ENCODE measurements at places on chromosomes 6 and 20. TPM values are rescaled to one million over a fixed set of nuclear protein-coding genes. Genes with fewer than 3 reads are reported as not detected.

Gene THEMIS
- total RNA-seq: 2.0 TPM

Gene NOX3
- total RNA-seq: not detected

Gene MLN
- total RNA-seq: not detected

DNA sequence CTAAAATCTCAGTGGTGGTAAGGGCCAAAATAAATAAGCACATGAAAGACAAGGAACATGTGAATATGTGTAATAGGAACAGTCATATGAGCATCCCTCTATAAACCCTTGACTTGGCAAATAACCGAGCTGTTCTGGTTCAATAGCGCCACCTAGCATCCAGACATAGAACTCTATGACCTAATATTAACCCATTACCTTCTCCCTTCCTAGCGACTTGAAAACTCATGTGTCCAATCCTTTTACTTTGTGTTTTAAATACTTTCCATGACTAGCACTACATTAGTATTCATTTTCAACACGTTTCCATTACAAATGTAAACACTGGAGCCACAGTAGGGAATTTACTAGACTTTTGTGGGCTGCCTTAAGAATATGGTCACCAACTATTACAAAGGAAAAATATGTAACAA is 279.7 kb downstream of the UST start:
- no peak for DNase-seq

GRCh38 chr20:33789109-33789857 is 21.9 kb upstream of the CHMP4B start:
- DNase-seq: no peak

DNA sequence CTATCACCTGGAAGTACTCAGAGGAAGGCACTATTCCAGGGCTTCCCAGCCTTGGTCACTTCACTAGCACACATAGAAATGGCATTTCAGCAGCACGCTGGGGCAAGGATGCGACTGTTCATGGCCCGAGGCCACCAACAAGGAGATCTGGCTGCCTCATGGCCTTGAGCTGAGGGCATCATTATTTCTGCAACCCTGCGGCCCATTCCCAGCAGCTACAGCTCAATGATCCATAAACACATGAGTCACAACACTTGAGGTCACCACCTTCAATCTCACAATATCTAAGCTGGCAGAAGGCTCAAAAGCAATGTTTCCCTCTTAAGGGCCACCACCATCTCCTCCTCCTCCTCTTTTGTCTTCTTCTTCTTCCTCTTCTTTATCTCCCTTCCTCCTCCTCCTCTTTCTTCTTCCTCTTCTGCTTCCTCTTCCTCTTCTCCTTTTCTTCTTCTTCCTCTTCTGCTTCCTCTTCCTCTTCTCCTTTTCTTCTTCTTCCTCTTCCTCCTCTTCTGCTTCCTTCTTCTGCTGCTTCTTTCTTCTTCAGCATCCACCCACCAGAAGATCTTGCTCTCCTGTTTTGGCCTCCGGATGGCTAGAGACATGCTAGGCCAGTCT is 382.9 kb upstream of the CNR1 start:
- no peak for DNase-seq

DNA sequence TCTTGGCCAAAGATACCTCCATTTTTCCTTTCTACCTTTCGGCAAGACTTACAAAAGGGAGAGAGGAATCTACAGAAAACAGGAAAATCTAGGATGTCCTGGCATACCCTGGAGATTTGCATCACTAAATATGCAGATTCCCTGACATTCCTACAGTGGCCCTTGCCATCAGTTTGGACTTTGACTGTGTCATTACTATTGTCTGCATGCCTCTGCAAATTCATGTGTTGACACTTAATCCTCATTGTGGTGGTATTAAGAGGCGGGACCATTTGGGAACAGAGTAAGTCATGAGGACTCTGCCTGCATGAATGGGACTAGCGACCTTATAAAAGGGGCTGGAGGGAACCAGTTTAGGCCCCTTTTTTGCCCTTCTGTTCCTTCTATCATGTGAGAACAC is 50.5 kb upstream of the DTNBP1 start:
- DNase-seq: no peak

DNA sequence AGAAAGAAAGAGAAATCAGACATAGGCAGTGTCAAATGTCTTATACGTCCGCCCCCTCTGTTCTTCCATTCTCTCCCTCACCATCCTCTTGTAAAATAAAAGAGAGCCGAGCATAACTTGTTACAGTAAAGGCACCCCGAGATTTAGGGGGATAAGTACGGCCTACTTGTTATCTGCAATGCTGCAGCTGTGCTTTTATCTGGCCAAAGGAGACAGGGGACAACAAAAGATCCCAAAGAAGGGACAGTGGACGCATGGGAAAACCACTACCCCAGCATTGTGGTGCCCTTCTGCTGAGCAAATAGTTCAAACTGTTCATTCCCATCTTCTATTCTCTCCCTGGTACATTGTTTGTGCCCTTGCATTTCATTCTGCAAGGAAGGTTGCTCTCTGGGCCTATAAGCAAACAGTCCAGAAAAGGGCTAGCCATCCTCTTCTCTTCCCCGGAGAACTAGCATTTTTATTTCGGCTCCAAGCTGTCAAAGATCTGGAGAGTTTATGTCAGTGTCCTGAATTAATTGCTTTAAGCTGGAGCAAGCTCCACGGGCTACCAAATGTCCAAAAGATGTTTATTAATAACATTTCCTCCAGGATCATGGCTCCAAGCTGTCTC is 22.3 kb downstream of the FOXA2 start:
- no peak for DNase-seq

GRCh38 chr6:7707787-7708186 is 18.1 kb upstream of the BMP6 start:
- DNase-seq: no peak

DNA sequence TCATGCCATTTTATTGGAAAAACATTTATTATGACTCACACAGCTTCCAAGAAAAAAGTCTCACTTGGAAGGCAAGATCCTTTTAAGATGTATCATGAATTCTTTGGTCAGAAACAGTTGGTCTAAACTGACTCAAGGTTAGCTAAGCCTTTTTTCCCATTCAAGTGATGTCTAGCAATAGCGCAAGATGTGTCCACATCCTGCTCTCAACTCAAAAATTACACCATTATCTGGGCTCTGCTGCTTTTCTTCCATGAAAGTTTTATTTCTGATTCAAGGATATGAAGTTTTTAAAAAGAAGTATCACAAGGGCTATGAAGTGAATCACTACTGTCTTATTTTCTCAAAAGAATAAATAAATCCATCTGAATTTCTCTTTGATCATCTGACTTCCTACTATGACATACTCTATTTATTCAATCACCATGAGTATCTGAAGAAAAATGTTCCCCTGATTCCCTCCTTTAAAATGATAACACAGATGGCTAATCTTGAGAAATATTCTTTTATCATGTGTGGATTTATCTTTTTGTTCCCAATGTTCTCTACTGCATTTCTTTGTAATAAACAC is 139.2 kb downstream of the AHI1 start:
- no peak for DNase-seq

DNA sequence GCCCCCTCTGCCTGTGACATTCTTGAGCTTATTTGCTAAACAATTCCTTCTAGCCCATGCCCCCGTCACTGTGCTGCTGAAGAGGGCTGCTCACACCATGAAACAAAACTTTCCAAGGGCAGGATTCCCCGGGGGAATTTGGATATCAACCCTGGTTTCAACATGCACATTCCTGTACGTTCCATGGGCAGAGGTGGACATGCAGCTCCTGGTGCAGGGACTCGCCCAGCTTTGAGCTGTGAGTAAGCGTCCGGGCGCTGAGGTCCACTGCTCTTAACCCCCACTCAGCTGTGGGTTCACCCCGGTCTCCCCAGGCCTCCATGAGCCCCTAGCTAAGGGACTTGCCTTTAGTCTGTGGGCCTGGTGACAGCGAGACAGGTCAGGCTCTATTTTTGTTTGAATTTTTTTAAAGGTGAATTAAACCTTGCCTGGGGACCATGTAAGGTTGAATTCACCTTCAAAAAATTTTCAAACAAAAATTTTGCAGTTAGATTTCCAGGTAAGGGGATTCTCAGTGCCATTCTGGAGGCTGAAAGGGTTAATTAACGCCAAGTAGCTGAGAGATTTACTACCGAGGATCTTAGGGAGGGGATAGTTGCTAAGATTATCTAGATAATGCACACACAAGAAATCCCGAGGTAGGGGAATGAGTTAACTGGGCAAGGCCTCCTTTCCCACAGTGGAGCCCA is 70.3 kb upstream of the SLC22A23 start:
- no peak for DNase-seq

DNA sequence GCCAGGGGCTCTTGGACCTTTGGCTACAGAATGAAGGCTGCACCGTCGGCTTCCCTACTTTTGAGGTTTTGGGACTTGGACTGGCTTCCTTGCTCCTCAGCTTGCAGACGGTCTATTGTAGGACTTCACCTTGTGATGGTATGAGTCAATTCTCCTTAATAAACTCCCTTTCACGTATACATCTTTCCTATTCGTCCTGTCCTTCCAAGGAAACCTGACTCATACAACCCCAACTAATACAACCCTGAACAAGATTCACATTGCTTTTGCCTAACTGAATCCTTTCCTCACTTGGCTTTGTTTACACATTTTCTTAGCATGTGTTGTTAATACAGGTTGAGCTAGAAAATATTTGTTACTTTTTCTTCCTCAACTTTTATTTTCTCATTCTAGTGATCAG is 21.9 kb downstream of the TBXT start:
- no peak for DNase-seq

DNA sequence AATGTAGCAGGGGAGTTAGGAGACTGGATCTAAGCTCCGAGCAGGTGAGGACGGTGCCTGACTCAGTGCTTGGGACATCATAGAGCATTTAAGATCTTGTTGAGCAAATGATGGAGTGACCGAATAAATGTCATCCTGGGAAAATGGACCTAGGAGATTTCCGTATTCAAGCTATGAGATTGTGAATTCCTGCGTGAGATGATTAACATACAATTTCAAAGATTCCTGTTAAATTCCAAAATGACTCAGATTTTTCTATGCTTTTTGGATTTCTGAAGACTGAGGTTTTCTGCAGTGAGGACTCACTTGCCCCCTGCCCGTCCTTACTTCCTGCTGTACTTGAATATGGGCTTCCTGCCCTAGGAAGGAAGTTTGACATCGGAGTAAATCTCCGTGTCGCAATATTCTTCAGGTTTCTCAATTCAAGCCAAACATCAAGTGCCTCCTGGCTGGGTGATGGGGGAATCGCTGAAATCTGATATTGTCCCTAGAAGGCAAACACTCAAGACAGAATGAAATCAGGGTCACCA is 5.2 kb downstream of the SYTL3 start:
- no peak for DNase-seq

GRCh38 chr6:90025523-90026061 is 131.3 kb downstream of the GJA10 start:
- DNase-seq: no peak

GRCh38 chr6:90274451-90275030 is 22.1 kb downstream of the BACH2 start:
- no peak for DNase-seq

GRCh38 chr20:10978019-10978702 is 304.4 kb upstream of the JAG1 start:
- no peak for DNase-seq

- DNase-seq: no peak
These were observed 24.4 kb downstream of the RPP40 start for GRCh38 chr6:4979426-4979825.

DNA sequence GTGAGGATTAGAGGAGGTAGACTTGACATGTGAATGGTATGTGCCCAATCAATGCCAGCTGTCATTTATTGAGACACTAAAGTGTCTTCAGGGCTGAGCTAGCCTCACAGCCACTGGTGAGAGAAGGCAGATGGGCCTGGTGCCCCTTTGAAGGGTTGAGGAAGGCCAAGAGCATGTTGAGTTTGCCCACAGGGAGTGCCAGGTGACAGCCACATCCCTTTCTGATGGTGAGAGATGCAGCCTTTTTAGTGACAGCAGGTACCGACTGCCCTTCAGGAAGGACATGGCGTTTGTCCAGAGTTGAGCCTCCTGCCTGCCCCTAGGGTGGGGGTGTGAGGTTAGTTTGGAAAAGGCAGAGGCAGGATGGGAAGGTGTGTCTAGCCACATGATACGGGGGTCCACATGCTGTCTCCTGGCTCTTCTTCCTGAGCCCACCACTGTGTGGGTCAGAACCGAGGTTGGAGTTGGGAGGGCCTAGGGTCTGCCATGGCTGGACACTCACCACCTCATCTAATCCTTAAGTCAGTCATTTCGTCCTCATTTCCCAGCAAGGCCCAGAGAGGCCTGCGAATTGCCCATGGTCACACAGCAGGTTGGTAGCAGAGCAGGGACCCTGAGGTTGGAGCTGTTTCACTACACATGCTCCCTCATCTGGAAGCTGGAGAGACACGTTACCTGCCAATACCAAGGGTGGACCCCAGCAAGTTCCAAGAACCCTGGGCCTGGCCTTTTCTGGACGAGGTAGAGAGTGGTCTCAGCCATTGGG is 32.5 kb downstream of the SPDEF start:
- no peak for DNase-seq

- no peak for DNase-seq
These were observed 858 bp downstream of the RWDD1 start for GRCh38 chr6:116572162-116572561.

DNA sequence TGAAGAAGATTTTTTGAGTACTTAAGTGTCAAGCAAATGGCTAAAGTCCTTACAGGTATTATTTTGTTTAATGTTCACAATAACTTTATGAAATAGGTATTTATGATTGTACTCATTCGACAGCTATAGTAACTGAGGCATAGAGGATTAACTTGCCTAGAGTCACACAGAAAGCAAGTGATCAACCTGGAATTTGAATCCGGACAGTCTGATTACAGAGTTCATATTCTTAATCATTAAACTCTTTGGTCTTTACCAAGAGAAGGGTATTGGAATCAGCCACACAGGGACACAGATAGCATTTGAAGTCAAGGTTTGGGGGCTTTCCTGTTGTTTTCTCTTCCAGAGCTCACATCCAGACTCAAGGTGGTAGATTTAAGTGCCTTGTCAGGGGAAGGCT is 69.7 kb downstream of the ISM1 start:
- DNase-seq: no peak

DNA sequence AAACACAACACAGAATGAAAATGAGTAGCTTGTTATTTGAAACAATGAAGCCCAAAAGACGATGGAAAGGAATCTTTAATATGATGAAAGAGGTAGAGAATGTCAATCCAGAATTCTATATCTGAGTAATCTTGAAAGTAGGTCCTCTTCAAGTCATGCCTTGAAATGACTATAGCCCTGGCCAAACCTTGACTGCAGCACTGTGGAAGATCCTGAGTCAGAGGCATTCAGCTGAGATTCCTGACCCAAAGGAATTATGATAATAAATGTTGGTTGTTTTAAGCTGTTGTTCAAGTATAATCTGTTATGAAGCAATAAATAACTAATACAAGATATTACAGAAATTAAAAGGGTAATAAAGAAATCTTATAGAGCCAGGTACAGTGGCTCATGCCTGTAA is 64.8 kb downstream of the IBTK start:
- no peak for DNase-seq

GRCh38 chr6:142784344-142784743 is 160.6 kb downstream of the HIVEP2 start:
- DNase-seq: no peak

GRCh38 chr20:63579017-63579694 is 5.1 kb upstream of the HELZ2 start:
- no peak for DNase-seq

DNA sequence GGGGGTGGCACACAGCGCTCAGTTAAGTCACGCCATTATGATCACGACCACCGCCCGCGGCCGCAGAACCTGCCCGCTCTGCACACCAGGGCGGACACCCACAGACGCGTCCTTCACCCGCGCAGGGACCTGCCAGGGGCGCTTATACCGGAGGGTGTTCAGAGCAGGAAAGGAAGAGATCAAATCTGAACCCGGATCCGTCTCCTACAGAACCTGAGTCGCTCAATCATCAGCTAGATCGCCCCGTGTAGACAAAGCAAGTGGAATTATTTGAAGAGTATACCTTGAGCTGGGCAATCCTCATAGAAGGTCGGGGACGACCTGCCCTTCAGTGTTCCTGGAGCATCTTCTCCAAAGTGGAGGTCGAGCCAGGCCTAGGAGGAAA is 14.4 kb upstream of the ZNF217 start:
- DNase-seq: no peak

Data from heart right ventricle (tissue), 16 donors.